H9 (cell line): ENCODE measurements at places on chromosomes 11 and 22. TPM values are rescaled to one million over a fixed set of nuclear protein-coding genes. Genes with fewer than 3 reads are reported as not detected.

GRCh38 chr22:27135031-27135981 is 477.9 kb downstream of the MIAT start:
- DNase-seq, result no peak

GRCh38 chr22:49944399-49944891 is 16.1 kb upstream of the PIM3 start:
- DNase-seq, result no peak

DNA sequence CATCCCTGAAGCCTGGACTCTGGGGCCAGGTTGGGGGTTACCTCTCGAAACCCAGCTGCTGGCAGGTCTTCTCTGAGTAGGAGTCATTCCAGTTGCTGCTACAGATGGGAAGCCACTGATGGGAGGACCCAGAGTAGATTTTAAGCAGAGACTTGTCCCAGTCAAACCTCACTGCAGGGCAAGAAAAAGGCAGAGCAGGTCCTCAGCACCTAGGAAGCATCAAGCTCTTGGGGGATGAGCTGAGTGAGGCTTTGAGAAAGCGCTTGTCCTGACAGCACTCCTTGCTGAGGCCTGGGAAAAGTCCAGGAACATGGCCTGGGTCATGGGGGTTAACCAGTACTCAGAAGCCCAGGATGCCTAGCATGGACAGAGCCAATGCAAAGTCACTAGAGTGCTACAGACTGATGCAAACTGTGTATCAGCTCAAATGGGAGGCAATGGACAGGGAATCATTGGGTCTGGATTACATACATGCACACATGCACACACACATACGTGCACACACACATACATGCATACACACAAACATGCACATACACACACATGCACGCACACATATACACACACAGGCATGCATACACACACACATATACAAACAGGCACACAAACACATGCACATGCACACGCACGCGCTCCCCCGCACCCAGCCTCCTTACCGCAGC is 15.3 kb downstream of the TMPRSS13 start:
- peak; percentile 8 for DNase-seq

Gene TMEM191C
- 3.3 and 4.2 TPM in 2 replicates for total RNA-seq

Gene OR5F1
- total RNA-seq, result not detected in 2 replicates

GRCh38 chr11:44112091-44112821 is 16.8 kb downstream of the EXT2 start:
- no peak for DNase-seq

Gene PYGM
- total RNA-seq, result 3.6 TPM in 2 replicates

Gene CCDC116
- 0.22 and 0.63 TPM in 2 replicates for total RNA-seq

GRCh38 chr11:21727102-21727501 is 465.8 kb upstream of the ANO5 start:
- DNase-seq, result no peak

Gene OR51E1
- not detected in 2 replicates for total RNA-seq
